ENCODE measurements at places on chromosomes 11 and 22.

DNA sequence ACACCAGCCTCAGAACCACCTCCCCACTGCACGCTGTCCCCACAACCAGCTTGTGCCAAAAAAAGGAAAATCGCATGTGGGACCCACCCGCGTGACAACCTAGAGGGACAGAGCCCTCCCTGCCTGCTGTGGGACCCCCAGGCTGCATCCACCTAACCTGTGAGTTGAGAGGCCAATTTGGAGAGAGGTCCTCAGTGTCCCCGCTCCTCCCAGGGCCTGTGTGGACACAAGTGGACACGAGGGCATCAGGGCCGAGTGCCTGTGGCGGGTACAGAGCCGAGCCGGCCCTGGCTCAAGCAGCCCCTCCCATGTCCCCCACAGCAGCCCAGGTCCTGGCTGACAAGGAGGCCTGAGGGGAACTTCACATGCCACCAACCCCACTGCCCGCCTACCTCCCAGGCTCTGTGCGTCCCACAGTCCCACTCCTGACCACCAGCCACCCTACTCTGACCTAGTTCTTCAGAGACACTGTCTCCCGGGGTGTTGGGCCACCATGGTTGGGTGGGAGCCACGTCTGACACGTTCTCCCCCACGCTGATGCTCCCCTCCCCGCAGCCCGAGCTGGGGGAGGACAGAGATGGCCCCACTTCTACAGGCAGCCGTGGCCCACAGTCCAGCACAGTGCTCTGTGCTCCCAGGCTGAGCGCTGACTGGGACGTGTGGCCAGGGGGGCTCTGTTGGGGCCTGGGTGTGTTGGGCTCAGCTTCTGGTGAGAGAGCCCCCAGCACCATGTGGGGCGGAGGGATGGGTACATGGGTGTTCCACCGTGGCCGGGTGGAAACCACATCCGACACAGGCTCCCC lies 19.2 kb downstream of the SELENOO start:
- DNase-seq, result no peak

GRCh38 chr11:70901951-70902521 lies 350.3 kb downstream of the SHANK2 start:
- DNase-seq, result no peak

DNA sequence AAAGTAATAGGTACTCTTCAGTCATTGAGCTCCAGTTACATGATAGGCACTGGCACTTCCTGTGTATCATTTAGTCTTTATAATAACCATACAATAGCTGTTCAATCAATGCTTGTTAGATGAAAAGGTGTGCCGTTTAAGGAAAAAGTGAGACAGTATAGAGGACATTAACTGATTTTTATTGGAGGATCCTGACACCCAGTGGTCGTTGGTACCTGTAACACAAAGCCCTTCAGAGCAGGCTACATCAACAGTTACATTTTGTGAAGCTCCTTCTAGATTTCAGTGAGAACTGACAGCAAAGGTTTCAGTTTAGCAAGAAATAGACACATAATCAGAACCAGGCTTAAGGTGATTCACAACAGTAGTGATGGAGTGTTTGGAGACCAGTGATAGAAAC lies 44.2 kb downstream of the CCDC81 start:
- peak; percentile 20 for DNase-seq

DNA sequence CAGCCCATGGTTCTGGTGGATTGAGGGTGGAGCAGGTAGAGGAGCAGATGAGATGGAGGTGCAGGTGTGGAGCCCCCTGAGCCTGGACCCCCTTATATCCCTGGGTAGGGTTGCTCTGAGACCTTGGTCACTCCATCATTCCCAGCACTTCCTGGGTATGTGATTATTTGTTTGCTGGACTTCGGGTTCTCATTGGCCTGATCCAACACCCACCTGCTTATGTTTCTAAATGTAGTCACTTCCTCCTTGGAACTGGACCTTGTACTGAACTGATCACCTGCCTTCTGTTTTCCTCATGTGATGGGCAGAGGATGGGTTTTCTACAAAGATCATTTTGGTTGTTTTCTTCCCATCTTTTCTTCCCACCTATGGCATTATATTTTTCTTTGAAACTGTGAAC lies at the start of gene KRTAP5-4:
Gene KRTAP5-4 (minus strand): TSS at position 53 of the 400 bp plus-strand sequence. CDS start 45 bp downstream, at position 8.
- no peak for DNase-seq

GRCh38 chr22:41912338-41913039 lies 2.4 kb downstream of the SHISA8 start:
- DNase-seq, result no peak

DNA sequence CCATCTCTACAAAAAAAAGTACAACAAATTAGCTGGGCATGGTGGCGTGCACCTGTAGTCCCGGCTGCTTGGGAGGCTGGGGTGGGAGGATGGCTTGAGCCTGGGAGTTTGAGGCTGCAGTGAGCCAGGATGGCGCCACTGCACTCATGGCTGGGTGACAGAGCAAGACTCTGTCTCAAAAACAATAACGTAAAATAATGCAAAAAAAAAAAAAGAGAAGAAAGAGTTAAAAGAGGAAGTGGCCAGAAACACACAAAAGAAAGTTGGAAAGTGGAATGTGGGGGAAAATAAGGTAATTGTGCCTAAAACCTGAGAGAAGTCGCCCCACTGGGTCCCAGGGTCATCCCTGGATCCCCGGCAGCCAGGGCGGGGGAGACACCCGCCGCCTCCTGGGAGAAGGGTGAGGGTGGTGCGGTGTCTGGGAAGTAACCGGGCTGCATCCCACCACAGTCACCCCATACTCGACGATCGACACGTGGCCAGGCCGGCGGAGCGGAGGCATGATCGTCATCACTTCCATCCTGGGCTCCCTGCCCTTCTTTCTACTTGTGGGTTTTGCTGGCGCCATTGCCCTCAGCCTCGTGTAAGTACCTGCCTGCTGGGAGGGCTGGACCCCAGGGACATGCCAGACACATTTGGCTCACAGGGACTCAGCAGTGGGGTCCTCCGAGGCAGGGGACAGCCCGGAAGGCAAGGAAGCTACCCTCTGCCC lies 8.1 kb downstream of the UPK3A start:
- DNase-seq, result no peak

GRCh38 chr11:106014035-106014434 lies 8.0 kb downstream of the MSANTD4 start:
- DNase-seq, result no peak

- no peak for DNase-seq
Measured at GRCh38 chr22:27108425-27109114, 451.2 kb downstream of the MIAT start.

DNA sequence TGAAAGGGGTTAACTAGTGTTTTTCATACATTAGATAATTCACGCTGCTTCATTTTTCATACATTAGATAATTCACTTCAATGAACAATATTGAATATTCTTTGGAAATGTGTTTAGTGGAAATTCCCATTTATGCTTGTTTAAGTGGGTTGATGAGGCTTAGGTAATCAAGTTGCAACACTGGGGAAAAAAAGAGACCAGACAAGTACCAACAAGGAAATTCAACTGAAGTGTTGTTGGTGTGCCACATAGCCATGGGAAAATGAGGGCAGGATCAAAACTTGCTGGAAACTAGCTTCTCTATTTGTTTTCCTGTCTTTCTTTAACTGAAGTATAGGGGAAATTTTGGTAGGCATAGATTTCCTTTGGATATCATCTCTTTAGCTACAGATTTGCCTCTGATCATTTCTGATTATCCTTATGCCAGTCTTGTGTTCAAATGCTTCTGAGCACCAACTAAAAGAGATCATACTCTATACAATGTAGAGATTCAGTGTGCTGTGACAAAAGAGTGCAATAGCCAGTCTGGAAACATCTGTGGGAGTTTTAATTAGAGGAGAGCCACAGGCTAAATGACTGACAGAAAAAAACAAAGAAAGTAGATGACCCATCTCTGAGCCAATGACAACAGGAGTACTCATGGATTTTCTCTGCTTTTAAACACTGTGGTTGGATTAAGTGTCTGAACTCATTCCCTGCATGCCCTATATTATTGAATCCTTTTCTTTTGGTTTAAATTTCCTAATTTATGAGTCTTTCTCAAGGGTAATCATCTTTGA lies 67.6 kb upstream of the CTSC start:
- DNase-seq, result no peak
